Activated naive CD4-positive, alpha-beta T cell treated with anti-CD3 and anti-CD28 coated beads for 36 hours (primary cell): ENCODE measurements at places on chromosomes 5 and 9. TPM values are rescaled to one million over a fixed set of nuclear protein-coding genes. Genes with fewer than 3 reads are reported as not detected.

- no peak overlapping the region for H3K4me3 ChIP-seq
- no peak overlapping the region for H3K27ac ChIP-seq
- H3K36me3 ChIP-seq: no peaks in the 10 kb centered on the region
- H3K27me3 ChIP-seq: no peaks in the 10 kb centered on the region
These were observed 65.7 kb upstream of the TBC1D9B start for GRCh38 chr5:179973391-179973790.

GRCh38 chr9:132518626-132519025 lies 63.8 kb upstream of the BARHL1 start:
- no peak overlapping the region for H3K27ac ChIP-seq
- no peaks in the 10 kb centered on the region for H3K27me3 ChIP-seq
- DNase-seq: no peak

DNA sequence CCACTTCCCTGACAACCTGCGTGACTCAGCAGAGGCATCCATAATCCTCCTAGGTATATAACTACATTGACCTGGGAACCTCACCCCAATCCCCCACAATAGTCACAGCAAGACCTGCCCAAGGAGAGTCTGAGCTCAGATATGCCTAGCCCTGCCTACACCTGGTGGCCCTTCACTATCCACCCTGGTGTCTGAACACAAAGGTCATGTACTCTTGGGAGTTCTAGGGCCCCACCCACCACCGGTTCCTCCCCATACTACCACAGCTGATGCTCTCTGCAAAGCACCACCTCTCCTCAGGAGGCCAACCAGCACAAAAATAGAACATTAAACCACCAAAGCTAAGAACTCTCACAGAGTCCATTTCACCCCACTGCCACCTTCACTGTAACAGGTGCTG lies 34.8 kb upstream of the CARTPT start:
- no peak overlapping the region for H3K4me3 ChIP-seq
- H3K36me3 ChIP-seq: no peaks in the 10 kb centered on the region
- no peaks in the 10 kb centered on the region for H3K4me1 ChIP-seq
- DNase-seq: no peak

DNA sequence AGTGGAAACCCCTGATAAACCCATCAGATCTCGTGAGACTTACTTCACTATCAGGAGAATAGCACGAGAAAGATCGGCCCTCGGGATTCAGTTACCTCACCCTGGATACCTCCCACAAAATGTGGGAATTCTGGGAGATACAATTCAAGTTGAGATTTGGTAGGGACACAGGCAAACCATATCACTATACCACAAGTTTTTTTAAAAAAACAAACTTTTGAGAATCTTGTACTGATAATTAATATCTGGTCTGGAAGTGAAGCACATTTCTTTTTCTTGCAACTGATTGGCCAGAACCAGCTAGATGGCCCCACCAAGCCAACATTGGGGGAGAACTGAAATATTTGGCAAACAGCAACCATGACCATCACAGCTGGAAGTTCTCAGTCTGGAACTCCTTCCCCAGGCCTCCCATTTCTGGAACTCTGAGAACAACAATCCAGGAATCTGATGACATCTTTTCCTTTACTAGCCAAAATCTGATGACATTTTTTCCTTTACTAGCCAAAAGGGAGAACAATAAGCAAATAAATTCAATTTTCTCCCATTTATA lies 51.8 kb upstream of the CDKN2B start:
- DNase-seq: no peak
- H3K36me3 ChIP-seq: no peaks in the 10 kb centered on the region
- H3K4me3 ChIP-seq: no peak overlapping the region

DNA sequence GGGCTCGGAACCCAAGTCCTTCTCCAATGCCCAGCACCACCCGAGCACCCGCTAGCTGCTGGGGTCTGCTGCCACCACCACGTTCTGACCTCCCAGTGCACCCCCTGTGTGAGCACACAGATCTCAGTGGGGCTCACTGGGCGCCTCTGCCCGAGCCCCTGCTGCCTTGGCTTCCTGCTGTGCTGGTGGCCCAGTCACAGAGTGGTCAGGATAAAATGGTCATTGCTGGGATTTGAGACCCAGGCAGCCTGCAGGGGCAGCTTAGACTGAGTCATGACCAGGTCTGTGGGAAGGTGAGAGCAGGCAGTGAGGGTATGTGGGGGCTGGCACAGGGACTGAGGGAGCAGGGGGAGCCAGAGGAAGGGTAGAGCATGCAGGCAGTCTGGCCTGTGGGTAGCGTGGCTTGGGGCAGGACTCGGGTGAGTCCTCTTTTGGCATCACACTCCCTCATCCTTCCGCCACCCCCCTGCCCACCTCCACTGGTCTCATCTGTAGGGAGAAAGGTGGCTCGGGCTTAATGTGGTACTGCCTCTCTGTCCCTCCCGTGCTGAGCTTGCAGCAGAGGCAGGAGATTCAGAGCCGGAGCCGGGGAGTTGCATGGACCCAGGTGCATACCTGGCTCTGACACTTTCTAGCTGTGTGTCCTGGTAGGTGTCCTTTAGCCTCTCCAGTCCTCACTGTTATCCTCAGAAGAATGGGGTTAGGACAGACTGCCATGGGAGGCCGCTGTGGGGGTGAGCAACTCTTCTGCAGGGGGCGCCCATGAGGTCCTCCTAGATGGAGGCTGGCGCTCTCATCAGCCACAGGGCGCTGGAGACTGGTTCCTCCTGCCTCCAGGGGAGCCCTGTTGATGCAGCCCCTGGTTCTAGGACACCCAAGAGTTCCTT lies 32.1 kb downstream of the USP20 start:
- peak overlapping the region; percentile 87 for H3K27ac ChIP-seq
- peak; percentile 40 for DNase-seq
- H3K4me3 ChIP-seq: peak overlapping the region; percentile 45
- peaks cover 80% of the 10 kb centered on the region for H3K4me1 ChIP-seq
- H3K27me3 ChIP-seq: no peaks in the 10 kb centered on the region
- peaks cover 31% of the 10 kb centered on the region for H3K36me3 ChIP-seq

GRCh38 chr5:178250263-178250662 lies 17.7 kb upstream of the PHYKPL start:
- peaks cover 7% of the 10 kb centered on the region for H3K4me1 ChIP-seq
- no peak for DNase-seq
- H3K27me3 ChIP-seq: no peaks in the 10 kb centered on the region

- H3K27me3 ChIP-seq: peaks cover 7% of the 10 kb centered on the region
- no peaks in the 10 kb centered on the region for H3K36me3 ChIP-seq
- H3K4me1 ChIP-seq: no peaks in the 10 kb centered on the region
These were observed 40.4 kb downstream of the ABLIM3 start for GRCh38 chr5:149181732-149182131.

GRCh38 chr9:68678430-68678829 lies 26.6 kb upstream of the PIP5K1B start:
- no peaks in the 10 kb centered on the region for H3K36me3 ChIP-seq
- peaks cover 12% of the 10 kb centered on the region for H3K27me3 ChIP-seq
- DNase-seq: no peak

GRCh38 chr5:10031817-10032216 lies 217.9 kb downstream of the ATPSCKMT start:
- no peak overlapping the region for H3K27ac ChIP-seq
- no peak for DNase-seq
- H3K4me3 ChIP-seq: no peak overlapping the region
- no peaks in the 10 kb centered on the region for H3K36me3 ChIP-seq

- peaks cover 22% of the 10 kb centered on the region for H3K4me1 ChIP-seq
- DNase-seq: no peak
- no peak overlapping the region for H3K4me3 ChIP-seq
- H3K27ac ChIP-seq: no peak overlapping the region
- no peaks in the 10 kb centered on the region for H3K27me3 ChIP-seq
These were observed 50.1 kb downstream of the PPARGC1B start for GRCh38 chr5:149780043-149780737.

DNA sequence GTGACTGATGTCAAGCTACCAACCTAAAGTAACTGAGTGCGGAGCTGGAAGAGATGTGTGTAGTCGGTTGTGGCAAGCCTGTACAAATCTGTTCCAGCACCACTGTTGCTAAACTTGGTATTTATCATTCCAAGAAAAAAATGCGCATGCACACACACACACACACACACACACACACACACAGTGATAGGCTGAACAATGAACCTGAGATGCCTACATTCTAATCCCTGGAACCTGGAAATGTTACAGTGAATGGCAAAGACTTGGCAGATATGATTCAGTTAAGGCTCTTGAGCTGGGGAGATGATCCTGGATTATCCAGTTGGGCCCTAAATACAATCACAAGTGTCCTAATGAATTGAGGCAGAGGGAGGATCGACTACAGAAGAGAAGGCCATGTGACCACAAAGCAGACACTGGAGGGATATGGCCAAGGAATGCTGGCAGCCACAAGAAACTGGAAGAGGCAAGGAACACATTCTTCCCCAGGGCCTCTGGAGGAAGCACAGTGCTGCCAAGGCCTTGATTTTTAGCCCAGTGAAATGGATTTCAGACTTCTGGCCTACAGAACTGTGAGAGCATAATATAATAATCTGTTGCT lies 49.7 kb upstream of the LHFPL2 start:
- H3K4me3 ChIP-seq: no peak overlapping the region
- H3K4me1 ChIP-seq: no peaks in the 10 kb centered on the region
- no peak overlapping the region for H3K27ac ChIP-seq
- no peak for DNase-seq
- peaks cover 1% of the 10 kb centered on the region for H3K27me3 ChIP-seq

- H3K36me3 ChIP-seq: peaks cover 35% of the 10 kb centered on the region
- DNase-seq: no peak
- H3K27ac ChIP-seq: no peak overlapping the region
- no peaks in the 10 kb centered on the region for H3K27me3 ChIP-seq
These were observed 29.2 kb downstream of the PCDHGC5 start for GRCh38 chr5:141517880-141518617.

DNA sequence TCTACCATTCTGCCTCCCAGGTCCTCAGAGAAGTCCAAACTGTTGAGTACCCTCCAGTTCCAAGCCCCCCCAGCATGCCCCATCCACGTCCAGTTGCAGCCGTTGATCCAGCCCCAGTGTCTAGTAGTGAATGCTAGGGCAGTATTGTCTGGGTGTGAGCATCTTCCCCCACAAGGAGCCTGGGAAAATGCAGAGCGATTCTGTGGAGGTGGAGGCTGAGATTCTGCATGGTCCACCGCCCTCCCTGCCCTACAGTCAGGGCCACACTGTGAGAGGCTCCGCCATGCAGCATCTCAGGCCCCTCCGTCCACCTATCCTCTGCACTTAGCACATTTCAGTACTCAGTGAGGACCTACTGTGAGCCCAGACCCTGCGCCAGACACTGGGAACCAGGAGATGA lies 135.9 kb downstream of the GABBR2 start:
- H3K4me1 ChIP-seq: peaks cover 10% of the 10 kb centered on the region
- H3K36me3 ChIP-seq: no peaks in the 10 kb centered on the region
- H3K4me3 ChIP-seq: no peak overlapping the region
- no peak for DNase-seq
- H3K27ac ChIP-seq: no peak overlapping the region

GRCh38 chr9:95764533-95765319 lies 110.8 kb upstream of the ERCC6L2 start:
- H3K27ac ChIP-seq: no peak overlapping the region
- DNase-seq: no peak
- H3K27me3 ChIP-seq: peaks cover 9% of the 10 kb centered on the region

DNA sequence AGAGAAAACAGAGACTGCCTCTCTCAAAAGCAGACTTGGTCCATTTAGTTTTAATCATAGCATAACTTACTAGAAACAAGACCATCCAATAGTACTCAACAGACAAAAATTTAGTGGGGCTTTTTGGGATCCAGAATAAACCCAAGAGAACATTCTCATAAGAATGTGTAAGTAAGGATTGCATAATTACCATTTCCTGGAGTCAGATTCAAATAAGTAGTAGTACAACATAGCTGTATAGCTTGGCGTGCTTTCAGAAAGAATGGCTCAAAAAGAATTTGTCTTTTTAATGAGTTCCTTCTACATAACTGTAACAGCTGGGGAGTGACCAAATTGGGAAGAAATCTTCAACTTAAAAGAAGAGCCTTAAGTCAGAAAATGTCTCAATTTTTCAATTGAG lies 145.4 kb downstream of the DENND1A start:
- no peaks in the 10 kb centered on the region for H3K4me1 ChIP-seq
- no peaks in the 10 kb centered on the region for H3K27me3 ChIP-seq
- H3K36me3 ChIP-seq: peaks cover 4% of the 10 kb centered on the region
- no peak for DNase-seq
- H3K27ac ChIP-seq: no peak overlapping the region

DNA sequence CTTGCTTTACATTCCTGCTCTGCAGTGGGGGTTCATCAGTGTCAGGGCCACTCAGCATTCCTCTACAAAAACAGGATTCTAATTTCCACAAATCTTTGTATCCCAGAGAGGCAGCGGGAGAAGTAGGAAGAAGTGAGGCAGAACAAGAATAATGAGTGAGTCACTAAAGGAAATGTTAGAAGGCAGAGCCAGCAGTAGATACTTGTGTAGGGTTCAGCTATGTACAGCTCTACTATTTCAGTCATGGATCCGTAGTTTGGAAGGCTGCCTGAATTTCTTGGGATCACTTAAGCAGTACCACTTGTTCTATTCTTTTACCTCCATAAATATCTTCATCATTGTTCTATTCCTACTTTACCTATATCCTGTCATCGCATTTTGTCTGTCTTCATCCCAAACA lies 246.3 kb upstream of the TLE4 start:
- no peak overlapping the region for H3K4me3 ChIP-seq
- no peaks in the 10 kb centered on the region for H3K4me1 ChIP-seq
- DNase-seq: no peak
- peaks cover 6% of the 10 kb centered on the region for H3K27me3 ChIP-seq

- H3K27me3 ChIP-seq: no peaks in the 10 kb centered on the region
- no peak overlapping the region for H3K4me3 ChIP-seq
- no peak overlapping the region for H3K27ac ChIP-seq
These were observed 219.2 kb upstream of the MAP3K1 start for GRCh38 chr5:56596155-56596554.

DNA sequence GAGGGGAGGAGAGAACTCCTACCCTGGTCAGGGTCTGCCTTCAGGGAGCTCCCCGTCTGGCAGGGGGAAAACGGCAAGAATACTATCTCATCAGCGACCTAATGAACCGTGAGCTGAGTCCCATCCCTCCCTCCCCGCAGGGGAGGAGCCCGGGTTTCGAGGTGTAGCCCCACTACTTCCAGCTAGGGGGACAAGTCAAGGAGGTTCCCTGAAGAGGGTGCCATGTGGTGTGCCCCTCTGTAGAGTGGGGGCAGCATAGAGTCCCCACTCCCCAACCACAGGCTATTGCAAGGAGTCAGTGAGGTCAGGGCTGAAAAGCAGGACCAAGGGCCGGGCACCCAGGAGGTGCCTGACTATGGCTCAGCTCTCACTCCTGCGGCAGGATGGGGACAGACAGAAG lies 50.9 kb upstream of the RXRA start:
- no peak overlapping the region for H3K27ac ChIP-seq
- H3K4me1 ChIP-seq: no peaks in the 10 kb centered on the region
- no peak for DNase-seq
- no peak overlapping the region for H3K4me3 ChIP-seq

- no peak overlapping the region for H3K27ac ChIP-seq
- H3K4me1 ChIP-seq: peaks cover 5% of the 10 kb centered on the region
- H3K36me3 ChIP-seq: no peaks in the 10 kb centered on the region
- DNase-seq: no peak
These were observed 330.2 kb downstream of the PIK3R1 start for GRCh38 chr5:68545636-68546295.

Gene ZNF608
- total RNA-seq: not detected

Gene SELENOP
- total RNA-seq: not detected

Gene STK10
- 55.1 TPM for total RNA-seq

Gene FGF1
- total RNA-seq: not detected

Gene RAB14
- total RNA-seq: 61.1 TPM

Gene SWI5
- 13.3 TPM for total RNA-seq

Gene OR1J2
- total RNA-seq: not detected
